Stimulated activated CD4-positive, alpha-beta T cell treated with anti-CD3 and anti-CD28 coated beads, Interleukin-1b, Interleukin-23, amount 100 ng/mL, for 1 hour (primary cell): ENCODE measurements at places on chromosomes 4 and X.

DNA sequence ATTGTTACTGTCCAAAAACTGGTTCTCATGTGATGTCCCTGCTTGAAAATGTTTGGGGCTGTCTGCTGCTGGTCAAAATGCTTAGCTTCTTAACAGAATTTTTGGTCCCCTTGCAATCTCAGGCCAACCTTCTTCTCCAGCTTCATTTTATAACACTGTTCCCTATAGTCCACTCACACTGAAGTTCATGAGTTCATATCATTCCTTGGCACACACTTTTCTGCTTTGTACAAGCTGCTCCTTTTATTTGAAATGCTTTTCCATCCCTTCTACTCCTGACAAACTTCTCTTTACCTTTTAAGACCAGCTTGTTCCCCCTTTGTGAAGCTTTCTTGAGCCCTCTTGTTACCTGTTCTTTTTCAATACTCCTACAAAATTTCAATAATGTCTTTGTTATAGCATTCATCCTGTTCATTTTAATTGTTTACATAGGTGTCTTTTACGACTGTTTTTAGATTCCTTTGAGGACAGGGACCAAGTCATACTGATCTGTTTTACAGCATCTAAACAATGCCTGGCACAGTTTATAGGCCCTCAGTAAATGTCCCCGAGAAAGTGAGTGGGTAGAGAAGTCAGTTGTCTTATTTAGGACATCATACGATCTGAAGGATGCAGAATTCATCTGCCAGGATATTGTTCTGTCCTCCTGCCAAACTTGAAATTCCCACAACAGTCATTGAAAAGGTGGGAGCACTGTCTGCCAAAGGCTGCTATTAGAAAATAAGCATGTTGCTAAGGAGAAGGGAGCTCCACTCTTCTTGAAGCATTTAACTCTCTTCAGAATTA lies 134.4 kb upstream of the BMPR1B start:
- no peak for DNase-seq

DNA sequence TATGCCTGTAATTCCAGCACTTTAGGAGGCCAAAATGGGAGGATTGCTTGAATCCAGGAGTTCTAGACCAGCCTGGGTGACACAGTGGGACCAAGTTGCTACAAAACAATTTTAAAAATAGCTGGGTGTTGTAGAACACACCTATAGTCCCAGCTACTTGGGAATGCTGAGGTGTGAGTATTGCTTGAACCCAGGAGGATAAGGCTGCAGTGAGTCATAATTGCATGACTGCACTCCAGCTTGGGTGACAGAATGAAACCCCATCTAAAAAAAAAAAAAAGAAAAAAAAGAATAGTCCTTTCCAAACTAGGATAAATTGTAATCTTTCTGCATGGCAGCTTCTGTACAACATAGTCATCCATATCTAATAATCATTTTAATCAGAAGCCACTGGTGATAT lies 270.1 kb upstream of the INTU start:
- no peak for DNase-seq

GRCh38 chr4:146435962-146436361 lies 85.8 kb downstream of the SLC10A7 start:
- DNase-seq, result no peak

DNA sequence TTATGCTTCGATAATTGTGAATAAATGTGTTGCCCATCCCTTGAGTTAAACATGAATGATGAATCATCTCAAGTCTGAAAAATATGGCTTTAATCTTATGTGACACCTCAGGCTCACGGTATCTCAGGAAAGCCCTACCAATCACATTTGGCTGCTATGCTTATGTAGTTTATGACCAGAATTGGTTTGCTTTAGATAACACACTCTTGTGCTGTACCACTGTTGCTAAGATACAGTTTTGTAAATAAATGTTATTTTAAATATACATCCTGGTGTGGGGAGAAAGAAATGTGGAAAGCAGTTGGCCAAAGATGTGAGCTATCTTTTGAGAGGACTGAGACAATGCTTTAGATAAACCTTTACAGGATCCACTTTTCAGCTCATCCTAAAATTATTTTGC lies 63.2 kb downstream of the NPY1R start:
- no peak for DNase-seq

DNA sequence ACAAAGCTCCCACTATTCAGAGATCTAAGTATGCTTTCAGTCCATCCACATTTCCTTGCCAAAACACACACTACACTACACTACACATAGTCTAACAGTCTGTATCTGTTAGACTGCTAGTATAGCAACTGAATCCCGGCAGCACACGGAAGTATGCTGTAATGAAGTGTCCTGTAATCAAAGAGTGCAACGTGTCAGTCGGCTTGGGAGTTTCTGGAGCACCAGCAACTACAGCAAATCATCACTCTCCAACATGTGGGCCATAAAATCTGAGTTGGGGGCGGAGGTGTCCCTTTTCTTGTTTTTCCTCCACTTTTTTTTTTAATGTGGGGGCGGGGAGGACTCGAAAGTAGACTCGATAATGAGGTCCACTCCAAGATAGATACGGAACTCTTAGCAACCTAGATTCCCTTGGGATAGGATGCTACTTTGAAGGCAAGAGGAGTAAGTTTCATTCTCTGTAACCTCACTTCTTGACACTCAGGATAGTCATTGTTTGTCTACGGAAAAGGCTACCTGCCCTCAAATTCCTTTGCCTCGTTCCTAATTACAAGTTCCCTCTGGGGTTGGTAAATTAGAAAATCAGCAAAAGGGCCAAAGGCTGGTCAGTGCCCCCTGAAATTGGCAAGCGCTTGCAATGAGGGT lies 722 bp downstream of the SLC10A7 start:
- DNase-seq, result no peak

DNA sequence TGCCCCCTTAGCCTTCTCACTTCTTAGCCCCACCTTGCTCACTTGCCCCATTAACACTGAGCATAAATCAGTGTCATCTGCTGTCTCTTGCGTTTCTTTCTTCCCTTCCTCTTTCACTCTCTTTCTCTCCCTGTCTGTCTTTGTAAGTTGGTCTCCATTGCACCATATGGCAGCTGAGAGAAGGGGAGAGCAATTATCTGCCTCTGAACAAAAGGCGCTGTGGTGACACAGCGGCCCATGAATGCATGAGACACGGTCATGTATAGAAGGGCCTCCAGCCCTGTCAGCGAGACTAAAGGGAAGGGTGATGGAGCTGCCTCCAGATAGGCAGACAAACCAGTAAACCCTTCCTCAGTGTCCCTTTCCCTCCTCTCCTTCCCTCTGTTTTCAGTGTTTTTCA lies 88.8 kb upstream of the PCDH18 start:
- DNase-seq, result no peak

DNA sequence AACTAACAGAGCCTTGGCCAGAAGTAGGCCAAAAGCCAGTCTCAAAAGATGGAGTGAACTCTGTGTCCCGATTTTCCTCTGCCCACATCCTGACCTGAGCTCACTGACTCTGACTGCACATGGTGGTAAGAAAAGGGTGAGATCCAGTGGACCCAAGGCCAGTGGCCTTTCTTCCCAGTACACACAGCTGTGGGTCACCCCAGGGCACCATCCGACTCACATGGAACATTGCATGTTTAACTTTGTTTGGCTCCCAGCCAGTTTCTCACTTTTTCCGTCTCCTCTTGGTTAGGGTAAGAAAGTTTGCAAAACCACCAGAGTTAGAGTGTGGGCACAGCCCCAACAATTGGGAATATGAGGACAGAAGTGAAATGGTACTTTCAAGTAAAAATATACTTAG lies 69.8 kb downstream of the GAB1 start:
- DNase-seq, result no peak

DNA sequence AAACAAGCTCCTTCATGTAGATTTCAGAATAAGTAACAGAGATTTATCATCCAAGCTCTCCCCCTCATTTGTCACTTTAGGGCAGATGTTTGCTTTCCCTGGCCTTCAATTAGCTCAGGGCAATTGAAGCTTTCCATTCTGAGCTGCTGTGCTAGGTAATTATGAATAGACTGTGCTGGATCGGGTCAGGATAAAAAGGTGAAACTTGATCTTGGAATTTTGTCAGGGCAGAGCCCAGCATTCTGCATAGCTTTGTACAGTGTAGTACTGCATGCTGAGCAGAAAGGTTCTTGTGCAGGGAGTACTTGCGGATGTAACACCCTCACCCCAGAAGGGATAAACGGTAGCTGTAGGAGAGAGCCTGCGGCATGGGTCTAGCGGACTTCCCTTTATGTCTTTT lies 64.0 kb upstream of the CLDN34 start:
- DNase-seq, result no peak

DNA sequence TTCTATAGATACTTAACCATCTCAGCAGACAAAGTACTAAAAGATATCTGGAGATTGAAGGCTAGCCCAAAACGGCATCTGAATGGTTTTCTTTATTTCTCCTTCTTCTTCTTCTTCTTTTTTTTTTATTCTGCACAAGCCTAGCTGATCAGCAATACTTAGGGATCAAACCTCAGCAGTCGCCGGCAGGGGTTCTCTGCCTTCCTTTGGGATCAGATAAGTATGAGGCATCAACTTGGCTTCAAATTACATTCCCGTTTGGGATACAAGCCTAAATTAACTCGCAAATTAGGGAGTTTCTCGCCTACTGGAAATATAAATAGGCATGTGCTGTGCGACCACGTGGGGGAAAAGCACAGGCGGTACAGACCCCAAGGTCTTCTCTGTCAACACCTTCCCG lies 730 bp downstream of the CT55 start:
- DNase-seq, result no peak

- DNase-seq, result no peak
Measured at GRCh38 chrX:56385336-56385735, 153.2 kb downstream of the KLF8 start.

DNA sequence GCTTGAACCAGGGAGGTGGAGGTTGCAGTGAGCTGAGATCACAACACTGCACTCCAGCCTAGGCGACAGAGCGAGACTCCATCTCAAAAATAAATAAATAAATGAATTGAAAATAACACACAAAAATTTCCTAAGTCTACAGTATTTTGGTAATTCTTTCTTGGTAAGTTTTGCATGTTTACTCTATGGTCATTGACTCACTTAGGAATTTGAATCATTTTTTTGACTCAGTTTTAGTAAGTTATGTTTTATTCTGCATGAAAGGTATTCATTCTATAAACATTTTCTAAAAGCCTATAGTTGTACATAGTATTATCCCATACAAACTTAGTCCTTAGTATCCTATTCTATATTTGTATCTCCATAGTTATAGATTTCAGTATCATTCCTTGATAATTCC lies 772.9 kb upstream of the SLIT2 start:
- DNase-seq, result no peak

- DNase-seq, result no peak
Measured at GRCh38 chr4:156146571-156146970, 192.9 kb upstream of the CTSO start.
